Progenitor cell of endocrine pancreas (in vitro differentiated cells): ENCODE measurements at places on chromosomes 6 and 20.

DNA sequence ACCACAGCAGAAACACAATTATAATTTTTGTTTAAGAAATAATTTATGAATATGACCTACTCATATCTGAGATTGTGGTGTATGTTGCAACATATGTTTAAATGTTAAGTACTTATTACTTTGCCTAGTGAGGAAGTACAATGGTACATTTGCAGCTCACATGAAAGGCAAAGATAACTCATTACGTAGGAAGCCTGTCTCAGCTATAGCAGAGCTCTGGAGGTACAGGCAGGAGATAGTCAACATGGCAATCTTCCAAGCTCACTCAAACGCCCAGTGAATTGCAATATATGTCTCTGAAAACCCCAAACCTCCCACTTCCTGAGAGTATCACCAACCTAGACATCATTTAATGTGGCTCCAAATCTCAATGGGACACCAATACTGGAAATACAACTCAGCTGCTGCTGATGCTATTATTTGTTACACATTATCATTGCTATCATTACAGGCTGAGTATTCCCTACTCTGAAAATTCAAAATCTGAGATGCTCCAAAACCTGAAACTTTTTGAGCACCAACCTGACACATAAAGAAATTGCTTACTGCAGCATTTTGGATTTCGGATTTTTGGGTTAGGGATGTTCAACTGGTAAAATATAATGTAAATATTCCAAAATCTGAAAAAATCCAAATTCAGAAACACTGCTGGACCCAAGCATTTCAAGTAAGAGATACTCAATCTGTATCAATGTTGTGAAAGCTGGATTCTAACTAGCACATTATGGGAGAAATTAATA lies 25.1 kb upstream of the GSTA4 start:
- no peak for DNase-seq

DNA sequence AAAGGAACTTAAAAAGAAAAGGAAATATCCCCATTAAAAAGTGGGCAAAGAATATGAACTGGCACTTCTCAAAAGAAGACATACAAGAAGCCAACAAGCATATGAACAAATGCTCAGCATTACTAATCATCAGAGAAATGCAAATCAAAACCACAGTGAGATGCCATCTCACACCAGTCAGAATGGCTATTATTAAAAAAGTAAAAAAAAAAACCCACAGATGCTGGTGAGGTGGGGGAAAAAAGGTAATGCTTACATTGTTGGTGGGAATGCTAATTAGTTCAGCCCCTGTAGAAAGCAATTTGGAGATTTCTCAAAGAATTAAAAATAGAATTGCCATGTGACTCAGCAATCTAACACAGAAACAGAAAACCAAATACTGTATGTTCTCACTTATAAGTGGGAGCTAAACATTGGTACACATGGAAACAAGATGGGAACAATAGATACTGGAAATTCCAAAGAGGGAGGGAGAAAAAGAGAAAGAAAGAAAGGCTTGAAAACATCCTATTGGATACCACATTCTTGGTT lies 437.1 kb downstream of the GRIK2 start:
- no peak for DNase-seq

- DNase-seq, result no peak
Measured at GRCh38 chr6:99330159-99330558, 19.3 kb downstream of the FAXC start.

DNA sequence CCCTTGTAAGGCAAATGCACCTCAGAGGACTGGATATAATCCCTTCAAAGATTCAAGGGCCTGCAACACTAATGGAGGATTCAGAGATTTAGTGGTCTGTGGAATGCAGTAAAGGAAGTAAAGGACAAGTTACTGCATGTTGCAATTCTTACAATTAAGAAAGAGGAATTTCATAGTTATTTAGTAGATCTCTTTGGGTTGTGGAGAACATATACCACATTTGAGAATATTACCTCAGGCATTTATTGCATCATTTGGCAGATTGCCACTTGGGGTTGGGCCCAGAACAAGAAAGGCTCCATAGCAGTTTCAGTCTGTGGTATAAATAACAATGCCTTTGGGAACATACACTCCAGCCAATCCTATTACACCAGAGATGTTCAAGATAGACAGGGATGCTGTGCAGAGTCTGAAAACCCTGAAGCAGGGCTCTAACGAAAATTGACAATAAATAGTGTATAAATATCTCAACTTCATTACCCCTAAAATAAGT lies 20.9 kb upstream of the EPM2A start:
- DNase-seq, result no peak

DNA sequence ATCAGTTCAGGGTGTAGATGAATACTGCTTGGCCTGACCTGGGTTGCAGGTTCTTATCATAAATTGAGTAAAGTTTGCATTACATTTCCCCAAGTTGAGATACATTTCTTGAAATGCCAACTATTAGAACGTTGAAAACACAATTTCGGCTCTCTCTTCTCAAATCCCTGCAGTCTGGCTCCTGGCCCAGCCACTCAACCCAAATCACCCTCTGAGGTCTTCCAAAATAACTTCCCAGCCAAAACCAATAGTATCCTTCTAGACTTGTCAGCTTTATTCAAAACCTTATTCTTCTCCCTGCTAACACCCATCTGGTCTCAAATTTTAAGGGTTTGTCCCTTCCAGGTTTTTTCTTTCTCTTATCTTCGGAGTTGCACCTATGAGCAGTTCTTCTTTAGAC lies 263.6 kb downstream of the EYA4 start:
- no peak for DNase-seq

- DNase-seq, result peak; percentile 12
Measured at GRCh38 chr6:35919827-35920751, 809 bp downstream of the SRPK1 start.
